ENCODE measurements at places on chromosomes 6 and 20. TPM values are rescaled to one million over a fixed set of nuclear protein-coding genes. Genes with fewer than 3 reads are reported as not detected.

Gene GSTA4
- total RNA-seq: 20.9 TPM

DNA sequence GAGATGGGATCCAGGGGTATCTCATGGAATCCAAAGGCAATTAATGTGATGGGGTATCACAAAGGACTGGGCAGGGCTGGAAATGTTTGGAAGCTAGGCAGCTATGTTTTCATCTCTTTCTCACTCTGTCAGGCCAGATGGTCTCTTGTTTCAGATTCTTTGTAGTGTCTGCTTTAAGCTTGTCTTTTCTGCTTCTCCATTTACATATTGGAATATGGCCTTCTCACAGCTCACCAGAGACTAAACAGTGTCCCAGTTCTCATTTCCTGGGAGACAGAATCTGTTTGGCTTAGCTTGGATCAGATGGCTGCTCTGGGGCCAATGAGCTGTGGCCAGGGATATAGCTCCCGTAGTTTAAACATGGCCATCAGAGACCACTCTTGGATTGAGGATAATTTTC is 78.9 kb downstream of the SLC35F1 start:
- DNase-seq: no peak

GRCh38 chr6:151118461-151119123 is 121.2 kb upstream of the AKAP12 start:
- no peak for DNase-seq

DNA sequence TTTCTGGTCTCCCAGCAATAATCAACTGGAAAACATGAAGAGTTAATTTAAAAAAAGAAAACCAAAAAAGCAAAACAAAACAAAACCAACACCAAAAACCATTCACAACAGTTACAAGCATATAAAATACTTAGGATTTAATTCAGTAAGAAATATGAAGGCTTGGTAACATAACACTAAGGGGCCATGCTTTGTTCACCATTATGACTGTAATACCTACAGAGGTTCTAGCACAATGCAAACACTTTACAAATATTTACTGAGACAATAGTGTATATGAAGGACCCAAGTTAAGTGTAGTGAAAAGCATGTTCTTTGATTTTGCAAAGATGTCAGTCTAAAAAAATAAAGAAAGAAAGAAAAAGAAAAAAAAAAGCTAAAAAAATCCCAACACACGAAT is 109.8 kb upstream of the EMILIN3 start:
- DNase-seq: no peak

DNA sequence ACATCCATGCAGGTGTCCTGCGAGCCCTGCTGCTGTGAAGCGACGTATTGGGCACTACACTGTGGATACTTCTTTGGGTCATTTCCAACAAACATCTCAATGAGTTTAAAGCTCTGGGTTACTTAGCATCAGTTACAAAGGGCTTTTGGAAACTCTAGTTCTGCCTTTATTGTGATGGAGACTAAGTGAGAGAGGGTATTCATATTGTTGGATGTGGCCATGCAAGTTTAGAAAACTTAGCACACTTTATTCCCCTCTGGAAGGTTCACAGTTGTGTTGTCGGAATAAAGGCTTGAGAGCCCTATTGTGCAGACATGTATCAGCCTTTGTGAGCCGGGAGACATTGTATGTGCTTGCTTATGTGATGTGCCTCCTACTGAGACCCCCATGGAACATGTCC is 22.1 kb downstream of the DUSP22 start:
- DNase-seq: no peak

GRCh38 chr20:54084727-54085388 is 14.5 kb upstream of the BCAS1 start:
- no peak for DNase-seq

DNA sequence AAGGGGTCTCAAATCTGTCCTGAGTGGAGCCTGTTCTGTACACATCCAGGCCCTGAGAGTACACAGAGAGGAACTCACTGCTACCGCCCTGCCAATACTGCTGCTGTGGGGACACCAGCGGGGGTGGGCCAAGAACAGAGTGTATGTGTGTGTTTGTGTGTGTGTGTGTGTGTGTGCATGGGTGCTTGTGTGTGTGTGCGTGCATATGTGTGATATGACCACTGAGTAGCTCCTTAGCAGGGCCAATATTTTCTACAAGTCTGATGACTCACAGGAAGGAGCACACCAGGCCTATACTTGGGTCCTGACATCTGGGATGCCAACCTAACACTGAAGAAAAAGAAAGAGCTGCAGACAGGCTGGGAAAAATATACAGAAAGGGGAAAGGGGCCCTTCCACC is 1.4 kb downstream of the RAET1E start:
- DNase-seq: no peak

- no peak for DNase-seq
Observed at GRCh38 chr6:110181131-110182030, 1.2 kb downstream of the CDC40 start.

DNA sequence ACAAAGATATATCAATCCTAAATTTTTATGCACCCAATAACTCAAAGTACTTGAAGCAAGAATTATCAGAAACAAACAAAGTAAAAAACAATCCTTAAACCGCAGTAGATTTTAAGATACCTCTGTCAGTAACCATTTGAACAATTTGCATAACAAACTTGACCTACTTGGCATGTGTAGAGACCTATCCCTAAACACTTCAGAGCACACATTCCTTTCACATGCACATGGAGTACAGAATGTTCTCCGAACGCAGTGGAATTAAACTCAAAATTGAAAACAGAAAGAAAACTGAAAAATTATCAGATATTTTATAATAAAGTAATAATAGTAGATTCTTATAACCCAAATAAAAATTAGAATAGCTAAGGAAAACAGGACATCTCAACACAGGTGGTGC is 162.6 kb upstream of the THBS2 start:
- DNase-seq: no peak

DNA sequence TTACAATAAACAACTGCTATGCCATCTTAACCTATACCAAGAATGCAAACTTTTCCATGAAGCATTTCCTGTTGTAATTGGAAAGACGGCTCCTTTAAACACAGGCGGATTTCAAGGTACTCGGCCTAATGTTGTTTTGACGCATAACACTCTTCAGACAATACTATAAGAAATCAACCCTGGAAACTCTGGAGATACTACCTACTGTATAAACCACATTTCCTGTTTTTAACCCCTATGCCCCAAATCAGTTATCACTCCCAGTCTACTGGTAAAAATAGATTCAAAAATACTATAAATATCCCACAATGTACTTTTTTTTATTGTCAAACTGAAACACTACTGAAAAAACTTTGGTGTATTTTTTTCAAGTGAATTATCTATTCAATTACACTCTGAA is 118.1 kb downstream of the IRF4 start:
- DNase-seq: no peak

- DNase-seq: no peak
Observed at GRCh38 chr6:4731996-4732395, 44.2 kb upstream of the CDYL start.

GRCh38 chr6:117483645-117484016 is 1.2 kb downstream of the DCBLD1 start:
- DNase-seq: no peak

Gene CTAGE9
- total RNA-seq: not detected

Gene ISM1
- total RNA-seq: 77.5 TPM

- peak; percentile 88 for DNase-seq
Observed at GRCh38 chr20:59087829-59088433, 45.3 kb upstream of the PRELID3B start.

DNA sequence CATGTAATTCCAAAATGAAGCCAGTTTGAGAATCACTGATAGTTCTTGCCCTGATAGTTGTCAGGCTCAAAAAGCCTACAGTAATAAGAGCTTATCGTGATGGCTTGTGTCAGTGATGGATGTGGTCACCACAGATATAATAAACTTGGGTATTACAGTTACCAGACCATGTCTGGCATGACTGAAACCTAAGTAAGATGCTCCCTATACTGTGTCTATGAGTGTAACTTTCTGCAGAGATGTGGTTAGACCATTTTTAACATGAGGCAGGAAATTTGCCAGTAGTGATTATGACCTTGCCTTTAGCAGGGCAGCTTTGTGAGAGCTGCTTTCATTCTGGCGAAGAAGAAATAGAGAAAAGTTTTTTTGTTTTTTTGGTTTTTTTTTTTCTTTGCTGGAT is 90.2 kb downstream of the ANKS1A start:
- no peak for DNase-seq
